ENCODE measurements at places on chromosomes 2 and 18.

DNA sequence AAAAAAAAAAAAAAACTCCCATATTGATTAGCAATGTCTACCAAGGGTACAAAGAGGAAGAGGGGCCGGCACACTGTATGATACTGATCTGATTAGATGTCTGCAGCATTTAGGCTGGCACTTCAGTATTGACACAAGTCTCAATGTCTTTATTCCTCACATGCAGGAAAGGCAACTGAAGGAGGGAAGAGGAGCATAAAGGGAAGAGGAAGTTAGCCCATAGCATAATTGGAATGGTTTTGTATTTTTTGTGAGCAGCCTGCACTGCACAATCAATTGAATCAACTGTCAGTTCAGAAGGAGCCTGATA is 79.0 kb downstream of the DNER start:
- no peak for DNase-seq

- DNase-seq, result no peak
These were observed 45.2 kb downstream of the GAREM1 start for GRCh38 chr18:32425466-32425865.

DNA sequence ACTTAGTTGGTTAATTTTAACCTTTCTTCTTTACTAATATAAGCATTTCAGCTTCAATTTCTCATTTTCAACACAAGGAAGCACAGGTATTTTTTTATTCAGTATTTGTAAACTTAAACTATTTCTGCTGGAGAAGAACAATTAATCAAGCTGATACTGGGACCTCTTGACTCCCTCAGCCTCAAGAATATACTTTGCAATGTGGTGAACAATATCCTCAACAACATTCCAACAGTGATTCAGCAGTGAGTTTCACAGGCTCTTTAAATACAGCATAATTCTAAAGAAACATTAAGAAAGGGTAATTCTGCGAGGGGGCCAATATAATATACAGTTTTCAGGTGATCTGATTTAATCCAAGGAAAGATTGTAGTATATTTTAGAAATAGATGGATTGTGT is 10.0 kb downstream of the RAPGEF4 start:
- no peak for DNase-seq

GRCh38 chr18:63213331-63213900 is 106.2 kb downstream of the BCL2 start:
- DNase-seq, result no peak

- DNase-seq, result no peak
These were observed 17.4 kb downstream of the CDH7 start for GRCh38 chr18:65768120-65768778.

DNA sequence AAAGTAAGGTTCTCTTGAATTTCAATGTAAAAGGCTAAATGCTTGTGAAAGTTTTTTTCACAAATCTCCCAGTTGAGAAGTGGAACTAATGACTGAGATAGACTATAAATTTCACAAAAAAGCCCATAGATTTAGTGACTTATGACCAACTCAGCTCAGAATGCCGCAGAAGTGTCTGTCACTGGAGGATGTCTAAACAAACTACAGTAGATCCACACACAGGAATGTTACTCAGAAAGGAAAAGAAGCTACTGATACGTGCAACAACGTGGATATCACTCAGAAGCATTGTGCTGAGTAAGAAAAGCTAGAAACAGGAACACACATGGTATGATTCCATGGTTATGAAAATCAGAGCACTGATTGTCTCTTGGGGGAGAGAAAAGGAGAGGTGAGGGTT is 151.9 kb downstream of the DOCK10 start:
- DNase-seq, result no peak

- DNase-seq, result no peak
These were observed 35.1 kb upstream of the B3GNT7 start for GRCh38 chr2:231360401-231360800.

DNA sequence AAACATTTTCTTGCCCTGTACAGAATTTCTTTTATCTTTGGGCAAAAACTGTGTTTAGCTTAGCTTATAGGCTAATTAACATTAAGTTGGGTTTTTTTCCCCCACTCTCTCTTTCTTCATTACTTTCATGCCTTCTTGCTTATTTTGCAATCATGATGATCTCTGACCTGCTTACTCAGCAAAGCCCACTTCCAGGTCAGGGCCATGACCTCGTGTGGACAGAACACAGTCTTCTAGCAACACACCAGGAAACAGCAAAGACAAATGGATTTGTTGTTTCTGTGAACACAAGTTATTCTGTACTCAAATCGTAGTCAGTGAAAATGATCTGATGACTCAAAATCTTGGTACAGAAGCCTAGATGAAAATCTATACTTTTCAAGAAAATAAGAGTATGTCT is 60.7 kb downstream of the SPATS2L start:
- DNase-seq, result no peak

- DNase-seq, result no peak
These were observed 292.5 kb upstream of the SALL3 start for GRCh38 chr18:78686976-78687685.

DNA sequence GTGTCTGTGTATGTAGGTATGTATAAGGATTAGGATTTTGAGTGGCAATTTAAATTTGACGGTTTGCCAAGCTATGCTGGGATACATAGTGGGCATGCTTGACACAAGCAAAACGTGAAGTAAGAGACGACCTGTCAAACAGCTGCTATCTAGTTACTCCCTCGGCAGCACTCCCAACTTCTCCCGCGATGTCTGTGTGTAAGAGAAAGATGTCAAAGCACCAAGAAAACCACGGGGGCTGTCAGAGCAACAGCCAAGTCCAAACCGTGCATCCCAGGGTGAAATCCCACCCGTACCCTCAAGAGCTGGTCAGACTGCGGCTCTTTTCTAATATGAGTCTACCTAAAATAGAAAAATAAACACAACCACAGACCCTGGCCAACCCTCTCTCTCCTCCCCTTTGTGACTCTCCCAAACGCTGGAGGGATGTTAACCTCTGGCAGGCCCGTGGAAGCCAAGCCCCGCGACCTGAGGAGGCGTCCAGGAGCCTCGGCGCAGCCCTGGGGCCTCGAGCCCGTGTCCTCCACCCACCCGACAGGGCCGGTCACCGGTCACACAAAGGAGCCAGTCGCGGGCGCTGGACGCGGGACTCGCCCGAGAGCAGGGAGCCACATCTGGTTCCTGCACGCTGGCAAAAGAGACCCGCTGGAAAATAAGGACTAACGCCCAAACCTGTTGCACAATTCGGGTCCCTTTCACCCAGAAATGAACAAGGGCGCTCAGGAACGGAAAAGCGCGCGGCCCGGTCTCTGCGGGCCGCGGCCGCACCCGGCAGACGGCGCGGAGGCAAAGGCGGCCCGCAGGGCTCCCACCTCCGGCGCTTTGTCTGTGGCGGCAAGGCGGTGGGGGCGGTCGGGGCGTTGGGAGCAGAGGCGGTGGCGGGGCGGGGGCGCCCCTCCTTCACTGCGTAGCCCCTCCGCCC is 925 bp downstream of the SESTD1 start:
- DNase-seq, result peak; percentile 48

DNA sequence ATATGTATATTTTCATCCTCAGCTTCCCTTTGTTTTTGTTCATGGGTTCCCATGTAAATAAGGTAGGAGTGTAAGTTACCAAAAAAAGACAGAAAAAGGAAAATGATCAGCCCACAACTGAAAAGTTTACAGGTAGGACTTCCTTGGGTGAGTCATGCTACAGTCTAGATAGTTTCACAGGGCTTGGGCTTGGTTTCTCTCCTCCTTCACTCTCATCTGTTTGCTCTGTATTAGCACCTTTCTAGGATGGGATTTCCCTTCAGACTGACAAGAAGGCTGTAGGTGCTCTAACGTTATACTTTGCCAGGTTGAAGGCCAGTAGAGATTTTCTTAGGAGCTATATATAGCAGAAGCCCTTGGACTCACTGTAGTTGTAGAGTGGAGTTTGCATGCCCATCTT is 57.9 kb downstream of the FAM171B start:
- no peak for DNase-seq

DNA sequence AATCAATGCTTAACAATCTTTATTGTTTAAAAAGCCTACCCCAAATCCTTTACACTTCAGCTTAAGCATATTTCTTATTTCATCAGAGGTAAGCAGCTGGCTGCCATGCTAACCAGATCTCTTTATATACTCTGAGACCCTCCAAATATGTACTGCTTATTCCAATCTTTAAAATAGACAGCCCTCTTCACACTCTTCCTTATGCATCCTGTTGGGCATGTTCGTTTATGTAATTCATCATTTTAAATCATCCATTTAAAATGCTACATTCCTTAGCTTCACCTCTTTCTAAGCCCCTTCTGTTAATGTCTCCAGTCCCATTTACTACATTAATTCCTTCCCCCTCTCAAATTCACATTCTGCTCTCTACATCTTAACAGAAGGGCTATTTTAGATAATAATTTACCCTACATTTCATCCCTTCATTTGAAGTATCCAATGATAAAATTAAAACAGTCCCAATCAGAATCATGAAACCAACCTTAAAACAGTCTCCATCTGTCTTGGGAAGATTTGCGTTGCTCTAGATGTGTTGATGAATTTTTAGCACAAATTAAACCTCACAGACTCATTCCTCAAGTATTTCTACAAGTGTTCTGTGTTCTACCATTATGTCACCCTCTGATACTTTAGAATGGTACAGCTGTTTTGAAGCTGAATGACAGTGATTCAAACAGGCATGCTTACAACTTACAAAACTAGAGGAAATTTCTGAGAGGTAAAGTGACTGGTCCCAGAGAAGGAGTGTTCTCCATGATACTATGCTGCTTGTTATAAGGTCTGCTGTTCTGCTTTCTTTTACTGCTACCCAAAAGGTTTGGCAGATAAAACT is 59.1 kb downstream of the ZNF385B start:
- no peak for DNase-seq

- no peak for DNase-seq
These were observed 20.5 kb downstream of the ODC1 start for GRCh38 chr2:10427618-10427949.

- no peak for DNase-seq
These were observed 404.8 kb downstream of the TXNL1 start for GRCh38 chr18:56233595-56233994.

DNA sequence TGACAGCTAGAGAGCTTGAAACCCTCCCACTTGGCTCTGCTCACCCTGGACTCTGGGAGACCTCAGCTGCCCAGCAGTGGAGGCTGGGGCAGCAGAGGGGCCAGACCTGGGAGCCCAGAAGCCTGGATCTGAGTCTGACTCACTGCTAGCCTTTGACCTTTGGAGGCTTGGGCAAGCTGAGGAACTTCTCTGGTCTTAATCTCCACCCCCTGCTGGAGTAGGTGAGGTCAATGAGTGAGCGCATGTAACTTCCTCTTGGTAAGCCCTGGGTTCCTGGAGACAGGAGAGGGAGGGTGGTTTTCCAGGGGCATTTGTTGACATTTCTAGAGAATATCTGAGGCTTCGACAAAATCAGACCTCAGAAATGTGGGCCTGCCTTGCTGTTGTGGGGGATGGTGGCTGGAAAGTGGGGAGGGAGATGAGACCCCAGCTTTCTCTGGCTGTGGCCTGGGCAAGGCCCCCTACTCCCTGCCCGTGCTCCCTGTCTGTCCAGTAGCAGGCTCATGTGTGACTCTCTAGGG is 73.0 kb upstream of the YWHAQ start:
- no peak for DNase-seq

GRCh38 chr18:12751891-12752290 is 49.0 kb downstream of the PSMG2 start:
- DNase-seq, result no peak

GRCh38 chr2:164802095-164802707 is 39.4 kb downstream of the COBLL1 start:
- DNase-seq, result no peak

DNA sequence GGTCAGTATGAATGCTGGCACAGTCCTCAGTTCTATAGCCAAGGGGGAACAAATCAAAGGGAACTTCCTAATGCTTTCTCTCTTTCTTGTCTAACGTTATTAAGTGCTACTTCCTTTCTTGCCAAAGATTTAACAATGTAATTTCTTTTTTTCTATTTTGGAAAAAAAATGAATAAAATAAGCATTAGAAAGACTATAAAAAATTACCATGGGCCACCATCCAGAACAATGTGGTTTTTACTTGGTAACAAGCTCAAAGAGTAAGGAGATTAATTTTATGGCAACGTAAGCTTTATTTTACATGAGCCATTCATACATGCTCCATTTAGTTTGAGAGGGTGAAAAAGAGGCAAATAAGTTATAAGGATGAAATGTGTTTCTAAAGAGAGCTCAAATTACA is 40.1 kb downstream of the SERPINE2 start:
- no peak for DNase-seq

DNA sequence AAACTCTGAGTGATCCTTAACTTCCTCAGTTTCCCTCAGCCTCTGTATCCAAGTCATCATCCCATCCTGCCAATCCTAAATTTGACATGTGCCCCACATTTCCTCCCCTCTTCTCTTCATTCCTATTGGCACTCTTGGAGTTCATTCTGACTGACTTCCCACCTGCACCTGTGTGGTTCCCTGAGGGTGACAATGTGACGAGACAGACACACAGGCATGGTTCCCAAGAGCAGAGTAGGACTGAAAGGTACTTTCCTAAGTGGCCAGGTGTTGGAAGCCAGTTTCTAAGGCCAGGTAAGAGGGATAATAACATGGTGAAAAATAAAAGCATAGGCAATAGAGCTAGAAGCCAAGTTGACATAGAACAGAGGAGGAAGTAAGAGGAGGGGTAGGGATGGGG is 24.2 kb upstream of the REG3G start:
- no peak for DNase-seq

DNA sequence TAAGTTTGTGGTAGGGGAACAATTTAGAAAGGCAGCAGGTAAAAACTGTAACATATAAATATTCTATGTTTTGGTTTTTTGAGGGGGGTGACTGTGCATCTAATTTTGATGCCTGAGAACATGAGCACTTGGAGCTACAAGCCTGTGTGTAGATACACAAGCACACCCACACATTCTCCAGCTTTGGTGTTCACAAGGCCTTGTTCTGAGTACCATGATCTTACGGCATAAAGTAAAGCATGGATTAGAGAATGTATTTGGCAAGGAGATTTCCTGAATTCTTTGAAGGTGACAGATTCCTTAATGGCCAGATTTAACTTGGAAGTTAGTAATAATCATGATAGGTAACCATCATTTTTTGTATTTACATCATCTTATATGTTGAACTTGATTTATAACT is 42.7 kb downstream of the MAP3K20 start:
- no peak for DNase-seq

DNA sequence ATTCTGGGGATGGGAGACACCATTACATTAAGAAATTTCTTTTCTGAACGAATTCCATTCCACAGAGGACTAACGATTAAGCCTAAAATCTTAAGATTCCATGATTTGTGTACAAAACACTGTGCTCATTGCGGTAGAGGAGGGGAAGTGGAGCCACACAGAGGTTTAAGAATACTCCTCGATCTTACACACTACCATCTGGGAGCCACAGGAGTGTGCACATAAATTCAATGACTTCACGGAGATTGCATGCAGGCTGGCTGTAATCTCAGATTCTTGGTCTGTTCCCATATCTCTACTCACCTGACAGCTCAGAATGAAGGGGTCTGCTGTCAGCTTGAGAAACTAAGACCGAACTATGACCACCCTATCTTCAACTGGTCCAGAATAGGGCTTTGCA is 762 bp downstream of the VPS4B start:
- DNase-seq, result no peak

- no peak for DNase-seq
These were observed 184.7 kb downstream of the SMAD7 start for GRCh38 chr18:48766026-48766425.

All from caudate nucleus (tissue), 63 donors.